ENCODE measurements at places on chromosomes 5 and 9. TPM values are rescaled to one million over a fixed set of nuclear protein-coding genes. Genes with fewer than 3 reads are reported as not detected.

- no peaks in the 10 kb centered on the region for H3K36me3 ChIP-seq
- no peaks in the 10 kb centered on the region for H3K27me3 ChIP-seq
- H3K4me1 ChIP-seq, result no peaks in the 10 kb centered on the region
- no peak overlapping the region for H3K27ac ChIP-seq
- no peak overlapping the region for H3K4me3 ChIP-seq
Observed at GRCh38 chr5:164376843-164377242, 871.4 kb downstream of the MAT2B start.

DNA sequence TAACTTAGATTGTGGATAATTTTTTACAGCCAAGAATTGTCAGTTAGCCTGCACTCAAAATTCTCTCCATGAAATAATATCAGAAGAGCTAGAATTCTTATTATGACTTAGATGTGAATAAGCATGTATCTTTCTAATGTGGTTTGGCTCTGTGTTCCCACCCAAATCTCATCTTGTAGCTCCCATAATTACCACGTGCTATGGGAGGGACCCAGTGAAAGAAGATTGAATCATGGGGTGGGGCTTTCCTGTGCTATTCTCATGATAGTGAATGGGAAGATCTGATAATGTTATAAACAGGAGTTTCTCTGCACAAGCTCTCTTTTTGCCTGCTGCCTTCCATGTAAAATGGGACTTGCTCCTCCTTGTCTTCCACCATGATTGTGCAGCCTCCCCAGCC, 176.8 kb downstream of the MAT2B start:
- H3K27ac ChIP-seq, result no peak overlapping the region
- no peak overlapping the region for H3K4me3 ChIP-seq
- DNase-seq, result no peak
- H3K4me1 ChIP-seq, result no peaks in the 10 kb centered on the region

- H3K27ac ChIP-seq, result no peak overlapping the region
- DNase-seq, result no peak
- peaks cover 15% of the 10 kb centered on the region for H3K27me3 ChIP-seq
- no peak overlapping the region for H3K4me3 ChIP-seq
- no peaks in the 10 kb centered on the region for H3K36me3 ChIP-seq
- no peaks in the 10 kb centered on the region for H3K4me1 ChIP-seq
Observed at GRCh38 chr9:126307322-126308061, 19.1 kb upstream of the MVB12B start.

DNA sequence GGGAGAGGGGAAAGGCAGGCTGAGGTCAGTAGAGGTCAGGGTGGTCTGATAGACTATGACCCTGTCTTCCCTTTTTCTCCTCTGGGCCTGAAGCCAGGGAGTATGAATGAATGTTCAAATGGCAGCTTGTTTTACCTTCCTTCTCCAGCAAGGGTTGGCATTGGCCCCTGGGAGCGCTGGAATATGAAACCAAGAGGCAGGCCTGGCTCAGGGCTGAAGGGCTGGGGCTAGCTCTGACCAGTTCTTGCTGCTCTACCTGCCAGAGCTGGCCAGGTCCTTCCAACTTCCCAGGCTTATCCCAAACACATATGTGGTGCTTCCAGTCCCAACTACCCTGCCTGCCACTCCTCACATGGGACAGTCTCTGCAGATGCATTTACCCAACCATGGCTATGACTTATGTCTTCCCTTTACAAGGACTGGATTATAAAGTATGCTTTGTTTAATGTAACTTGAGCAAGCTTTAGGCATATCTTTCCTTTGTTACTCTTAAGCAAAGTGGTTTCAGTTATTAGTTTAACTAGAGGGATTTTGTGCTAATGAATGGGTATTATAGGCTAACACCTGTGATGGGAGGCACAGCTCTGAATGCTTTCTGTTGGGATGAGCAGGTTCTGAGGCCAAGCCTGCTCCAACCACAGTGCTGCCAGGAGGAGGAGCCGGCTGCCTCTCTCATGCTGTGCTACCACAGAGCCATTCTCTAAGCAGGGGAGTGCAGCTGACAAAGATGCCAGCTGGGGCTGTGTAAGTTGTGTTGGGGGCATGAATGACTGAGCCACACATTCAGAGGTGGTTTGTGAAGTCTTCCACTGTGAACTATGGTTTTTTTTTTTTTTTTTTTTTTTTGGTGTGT, 6.1 kb downstream of the CCNI2 start:
- no peak overlapping the region for H3K27ac ChIP-seq
- H3K4me1 ChIP-seq, result peaks cover 48% of the 10 kb centered on the region
- H3K27me3 ChIP-seq, result no peaks in the 10 kb centered on the region
- H3K4me3 ChIP-seq, result no peak overlapping the region

DNA sequence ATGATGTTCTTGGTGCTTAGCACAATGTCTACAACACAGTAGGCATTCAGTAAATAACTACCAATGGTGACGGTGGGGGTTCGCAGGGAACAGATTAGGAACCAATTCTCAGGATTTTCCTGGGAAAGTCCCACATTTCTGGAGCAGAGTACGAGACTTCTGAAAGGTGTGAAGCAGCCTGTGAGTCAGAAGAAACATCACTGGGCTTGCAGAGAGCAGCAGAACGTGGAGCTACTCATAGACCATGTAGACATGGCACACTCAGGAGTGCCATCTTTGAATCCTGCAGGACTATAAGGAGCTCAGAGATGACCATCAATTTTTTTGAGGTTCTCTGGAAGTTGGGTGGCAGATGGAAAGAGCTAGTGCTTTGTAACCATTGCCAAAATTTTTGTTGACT, 106.6 kb upstream of the ANKRD55 start:
- H3K4me3 ChIP-seq, result no peak overlapping the region
- H3K36me3 ChIP-seq, result peaks cover 16% of the 10 kb centered on the region
- no peaks in the 10 kb centered on the region for H3K27me3 ChIP-seq
- no peak overlapping the region for H3K27ac ChIP-seq
- H3K4me1 ChIP-seq, result peaks cover 32% of the 10 kb centered on the region
- DNase-seq, result no peak

DNA sequence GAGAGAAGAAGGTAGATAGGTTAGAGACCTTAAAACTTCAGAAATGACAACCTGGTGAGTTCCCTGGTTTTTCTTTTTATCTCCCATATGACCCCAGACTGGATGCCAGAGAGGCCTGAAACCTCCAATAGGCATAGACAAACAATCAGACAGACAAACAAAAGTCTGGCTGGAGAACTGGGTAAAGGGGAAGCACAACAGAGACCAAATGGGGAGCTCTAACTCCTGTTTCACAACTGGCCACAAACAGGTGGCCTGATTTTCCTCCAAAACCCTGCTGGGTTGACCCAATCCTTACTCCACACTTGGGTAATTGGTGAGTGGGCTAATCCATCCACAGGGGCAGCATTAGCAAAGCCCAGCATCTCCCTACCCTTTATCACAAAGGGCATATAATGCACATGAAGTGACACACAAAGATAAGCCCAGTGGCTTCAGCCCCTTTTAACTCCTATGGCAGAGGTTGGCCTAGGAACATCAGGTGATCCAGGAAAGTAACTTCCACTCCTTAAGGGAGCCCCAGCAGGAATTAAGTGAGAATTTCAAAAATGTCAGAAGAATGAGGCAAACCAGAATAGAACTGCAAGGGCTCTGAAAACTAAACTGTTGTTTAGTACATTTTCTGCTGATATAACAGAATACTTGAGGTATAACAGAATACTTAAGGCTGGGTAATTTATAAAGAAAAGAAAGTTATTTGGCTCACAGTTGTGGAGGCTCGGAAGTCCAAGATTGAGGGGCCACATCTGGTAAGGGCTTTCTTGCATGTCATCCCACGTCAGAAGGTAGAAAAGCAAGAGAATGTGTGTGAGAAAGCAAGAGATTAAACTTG, 60.9 kb upstream of the ROR2 start:
- H3K4me3 ChIP-seq, result no peak overlapping the region
- H3K27ac ChIP-seq, result no peak overlapping the region
- H3K27me3 ChIP-seq, result peaks cover 5% of the 10 kb centered on the region
- H3K36me3 ChIP-seq, result no peaks in the 10 kb centered on the region

DNA sequence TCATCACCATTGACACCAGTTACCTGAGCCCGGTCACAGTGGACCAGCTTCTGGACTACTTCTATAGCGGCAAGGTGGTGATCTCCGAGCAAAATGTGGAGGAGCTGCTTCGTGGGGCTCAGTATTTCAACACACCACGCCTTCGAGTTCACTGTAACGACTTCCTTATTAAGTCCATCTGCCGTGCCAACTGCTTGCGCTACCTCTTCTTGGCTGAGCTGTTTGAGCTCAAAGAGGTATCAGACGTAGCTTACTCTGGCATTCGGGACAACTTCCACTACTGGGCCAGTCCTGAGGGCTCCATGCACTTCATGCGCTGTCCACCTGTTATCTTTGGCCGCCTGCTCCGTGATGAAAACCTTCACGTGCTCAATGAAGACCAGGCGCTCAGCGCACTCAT, 520 bp downstream of the CCIN start:
- no peak overlapping the region for H3K27ac ChIP-seq
- H3K4me1 ChIP-seq, result no peaks in the 10 kb centered on the region
- DNase-seq, result no peak
- no peaks in the 10 kb centered on the region for H3K36me3 ChIP-seq

DNA sequence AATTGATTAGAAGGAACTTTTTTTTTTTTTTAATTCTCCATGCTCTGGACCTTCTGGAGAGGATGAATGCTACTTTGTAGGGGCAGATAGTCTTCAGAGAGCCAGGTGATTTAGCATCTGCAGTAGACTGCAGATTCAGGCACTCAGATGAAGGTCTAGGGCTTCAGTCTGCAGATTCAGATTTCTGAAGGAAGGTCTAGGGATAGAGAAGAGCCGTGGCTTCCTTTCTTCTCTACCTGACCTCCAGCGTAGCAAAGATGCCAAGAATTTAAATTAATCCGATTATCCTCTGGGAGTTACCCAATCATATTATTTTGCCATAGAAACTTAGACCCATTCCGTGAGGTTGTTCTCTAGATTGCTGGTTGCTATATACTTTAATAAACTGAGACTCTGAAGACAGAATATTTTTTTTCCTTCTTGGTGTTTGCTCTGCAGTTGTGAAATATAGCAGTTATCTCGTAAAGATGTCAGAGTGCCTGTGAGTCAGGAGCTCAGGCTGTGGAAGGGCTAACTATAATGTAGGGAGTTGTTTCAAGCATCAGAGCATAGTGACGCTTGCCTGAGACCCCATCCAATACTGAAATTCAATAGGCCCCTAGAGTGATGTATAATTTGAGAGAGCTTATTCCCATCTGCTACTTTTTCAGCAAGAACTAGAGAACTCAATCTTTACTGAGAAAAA, 132.7 kb upstream of the SLC12A2 start:
- DNase-seq, result no peak
- H3K27ac ChIP-seq, result no peak overlapping the region
- no peaks in the 10 kb centered on the region for H3K27me3 ChIP-seq
- no peak overlapping the region for H3K4me3 ChIP-seq
- H3K4me1 ChIP-seq, result no peaks in the 10 kb centered on the region

Gene CER1
- not detected for total RNA-seq

Gene IL33
- total RNA-seq, result not detected

All from activated T-cell treated with anti-CD3 and anti-CD28 coated beads, Interleukin-2, amount 50 U/mL, for 72 hours (primary cell).